ENCODE measurements at places on chromosomes 6 and 20. TPM values are rescaled to one million over a fixed set of nuclear protein-coding genes. Genes with fewer than 3 reads are reported as not detected.

Gene NCR2
- total RNA-seq: not detected

Gene KHDC1L
- total RNA-seq: not detected

Gene RUNX2
- 3.5 TPM for total RNA-seq

Gene COL10A1
- not detected for total RNA-seq

Gene SNTA1
- total RNA-seq: 15.2 TPM

Gene CUL9
- total RNA-seq: 123 TPM

Gene GRIK2
- total RNA-seq: 2.3 TPM

Gene ADAT2
- 7.2 TPM for total RNA-seq

- no peaks in the 10 kb centered on the region for H3K27me3 ChIP-seq
- H3K4me3 ChIP-seq: no peak overlapping the region
- peaks cover 22% of the 10 kb centered on the region for H3K36me3 ChIP-seq
- peaks cover 14% of the 10 kb centered on the region for H3K4me1 ChIP-seq
- no peak for DNase-seq
Observed at GRCh38 chr20:4795394-4795793, 73.7 kb downstream of the PRND start.

DNA sequence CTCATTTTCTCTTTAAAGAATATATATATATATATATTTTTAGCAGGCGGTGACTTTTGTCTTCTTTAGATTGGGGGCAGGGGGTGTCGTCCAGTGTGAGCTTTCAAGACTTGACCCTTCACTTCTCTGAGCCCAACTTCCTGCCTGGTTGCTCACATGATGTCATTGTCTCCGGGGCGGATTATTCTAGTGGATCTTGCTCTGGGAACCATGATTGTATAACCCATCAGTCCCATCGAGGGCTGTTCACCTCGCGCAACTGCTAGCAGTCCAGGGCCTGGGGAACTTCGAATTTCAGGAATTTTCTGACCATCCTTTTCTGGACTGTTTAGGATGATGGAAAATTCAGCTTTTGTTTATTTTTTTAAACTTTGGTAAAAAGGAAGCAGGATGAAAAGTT lies 1.0 kb downstream of the IGF2R start:
- peak overlapping the region; percentile 97 for H3K4me3 ChIP-seq
- no peaks in the 10 kb centered on the region for H3K36me3 ChIP-seq
- peak overlapping the region; percentile 91 for H3K27ac ChIP-seq
- DNase-seq: no peak
- no peaks in the 10 kb centered on the region for H3K27me3 ChIP-seq

- no peaks in the 10 kb centered on the region for H3K27me3 ChIP-seq
- H3K27ac ChIP-seq: peak overlapping the region; percentile 92
- H3K4me1 ChIP-seq: peaks cover 31% of the 10 kb centered on the region
Observed at GRCh38 chr6:108260126-108260808, 573 bp downstream of the SNX3 start.

DNA sequence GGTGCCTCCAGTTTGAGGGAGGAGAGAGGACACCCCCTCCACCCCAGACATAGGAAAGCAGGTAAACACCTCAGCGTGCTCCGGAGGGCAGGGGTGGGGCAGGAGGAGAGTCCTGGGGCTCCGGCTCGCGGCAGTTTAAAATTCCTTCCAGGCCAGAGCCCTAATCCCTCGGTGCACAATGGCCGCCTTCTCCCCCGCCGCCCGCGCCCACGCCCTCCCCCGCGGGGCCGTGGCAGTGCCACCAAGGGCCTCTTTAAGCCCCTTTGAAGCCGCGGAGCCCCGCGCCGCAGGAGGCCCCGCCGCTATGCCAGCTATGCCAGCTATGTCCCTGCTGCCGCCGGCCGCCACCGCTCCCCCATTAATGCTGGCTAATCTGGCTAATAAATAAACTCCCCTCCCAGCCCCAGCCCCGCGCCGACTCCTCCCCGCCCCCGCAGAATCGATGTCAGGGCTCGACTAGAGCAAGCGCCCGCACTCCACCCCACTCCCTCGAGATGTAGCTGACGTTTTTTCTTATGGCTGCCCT lies 125.1 kb downstream of the MRPL14 start:
- peak overlapping the region; percentile 39 for H3K4me3 ChIP-seq
- H3K27ac ChIP-seq: no peak overlapping the region
- DNase-seq: no peak
- H3K27me3 ChIP-seq: peaks cover 37% of the 10 kb centered on the region
- H3K36me3 ChIP-seq: no peaks in the 10 kb centered on the region
